Thymus (tissue), 14 donors: ENCODE measurements at places on chromosomes 6 and 20. TPM values are rescaled to one million over a fixed set of nuclear protein-coding genes. Genes with fewer than 3 reads are reported as not detected.
A peak's percentile ranks its signal among the peaks of the same experiment; 100 is the strongest.

FRK gene
- 0.98 TPM for polyA plus RNA-seq

ME1 gene
- 8.1 TPM for polyA plus RNA-seq

SNRPB2 gene
- 77.1 TPM for polyA plus RNA-seq

TXLNB gene
- polyA plus RNA-seq: 6.3 TPM

EYA2 gene
- polyA plus RNA-seq: 28.5 TPM

TP53INP2 gene
- 5.7 TPM for polyA plus RNA-seq

C6orf58 gene
- 0.25 TPM for polyA plus RNA-seq

CAGE1 gene
- polyA plus RNA-seq: 0.02 TPM

BHLHE23 gene
- polyA plus RNA-seq: 0.37 TPM

VGLL2 gene
- 0.07 TPM for polyA plus RNA-seq

CDK19 gene
- polyA plus RNA-seq: 15.4 TPM

SLA2 gene
- 6.8 TPM for polyA plus RNA-seq

DNA sequence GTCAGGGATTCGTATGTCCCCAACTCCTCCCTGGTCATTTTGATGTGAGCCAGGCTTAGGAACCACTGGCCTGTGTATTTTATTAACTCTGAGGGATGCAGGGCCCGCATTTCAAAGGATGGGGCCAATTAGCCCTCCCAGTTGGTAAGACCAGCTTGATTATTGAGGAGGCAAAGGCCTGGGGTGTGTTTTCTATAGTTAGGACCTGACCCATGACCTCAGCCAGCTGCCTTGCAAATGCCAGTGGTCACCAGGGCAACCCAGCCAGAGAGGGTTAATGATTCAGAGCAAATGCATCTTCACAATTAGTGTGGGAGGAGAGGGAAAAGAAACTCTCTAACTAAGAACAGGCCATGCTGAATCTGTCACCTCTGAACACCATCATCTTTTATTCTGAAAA, 835.4 kb downstream of the MAFB start:
- no peak for DNase-seq

GRCh38 chr6:125252891-125253290, 48.9 kb downstream of the HDDC2 start:
- no peak for DNase-seq

GRCh38 chr6:33590531-33591198, 10.6 kb upstream of the BAK1 start:
- no peak for DNase-seq

DNA sequence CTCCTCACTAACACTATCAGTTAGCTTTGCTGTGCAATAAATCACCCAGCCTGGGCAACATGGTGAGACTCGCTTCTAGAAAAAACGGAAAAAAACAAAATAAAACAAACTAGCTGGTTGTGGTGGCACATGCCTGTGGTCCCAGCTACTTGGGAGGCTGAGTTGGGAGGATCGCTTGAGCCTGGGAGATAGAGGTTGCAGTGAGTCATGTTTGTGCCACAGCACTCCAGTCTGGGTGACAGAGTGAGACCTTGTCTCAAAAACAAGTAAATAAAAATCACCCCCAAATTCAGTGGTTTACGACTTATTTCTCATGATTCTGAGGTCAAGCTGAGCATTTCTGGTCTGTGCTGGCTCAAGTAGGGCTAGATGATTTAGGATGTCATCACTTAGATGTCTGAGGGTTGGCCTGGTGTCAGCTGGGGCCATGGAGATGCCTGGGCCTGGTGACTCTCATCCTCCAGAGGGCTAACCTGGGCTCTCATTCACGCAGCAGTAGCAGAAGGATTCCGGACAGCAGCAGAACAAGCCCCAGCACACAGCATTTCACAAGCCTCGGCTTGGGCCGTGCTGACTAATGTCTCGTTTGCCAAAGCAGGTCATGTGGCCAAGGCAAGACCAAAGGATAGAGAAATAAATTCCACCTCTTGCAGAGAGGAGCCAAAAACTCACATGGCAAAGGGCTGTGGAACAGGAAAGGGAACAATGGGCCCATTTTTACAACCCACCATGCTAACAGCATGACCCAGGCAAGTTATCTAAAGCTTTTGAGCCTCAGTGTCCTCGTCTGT, 32.5 kb downstream of the MGME1 start:
- DNase-seq: no peak

GRCh38 chr20:33284284-33284683, 1.3 kb downstream of the BPIFB1 start:
- no peak for DNase-seq

DNA sequence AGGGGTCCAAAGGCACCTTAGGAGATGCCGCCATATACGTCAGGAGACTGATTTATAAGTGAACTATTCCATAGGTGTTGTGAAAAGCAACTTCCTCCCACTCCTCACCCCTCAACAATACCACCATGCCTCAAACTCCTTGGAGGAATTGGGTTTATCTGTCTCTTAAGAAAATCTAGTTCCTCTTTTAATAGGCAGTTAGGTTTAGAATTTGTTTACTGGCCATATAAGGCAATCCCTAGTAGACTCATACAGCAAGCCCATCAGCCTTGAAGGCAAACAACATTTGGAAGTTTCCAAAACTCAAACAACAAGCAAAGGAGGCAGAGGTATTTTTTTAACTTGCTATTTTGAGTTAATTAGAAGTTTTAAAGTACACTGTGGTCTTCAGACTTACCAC, 66.1 kb downstream of the PRND start:
- DNase-seq: no peak

DNA sequence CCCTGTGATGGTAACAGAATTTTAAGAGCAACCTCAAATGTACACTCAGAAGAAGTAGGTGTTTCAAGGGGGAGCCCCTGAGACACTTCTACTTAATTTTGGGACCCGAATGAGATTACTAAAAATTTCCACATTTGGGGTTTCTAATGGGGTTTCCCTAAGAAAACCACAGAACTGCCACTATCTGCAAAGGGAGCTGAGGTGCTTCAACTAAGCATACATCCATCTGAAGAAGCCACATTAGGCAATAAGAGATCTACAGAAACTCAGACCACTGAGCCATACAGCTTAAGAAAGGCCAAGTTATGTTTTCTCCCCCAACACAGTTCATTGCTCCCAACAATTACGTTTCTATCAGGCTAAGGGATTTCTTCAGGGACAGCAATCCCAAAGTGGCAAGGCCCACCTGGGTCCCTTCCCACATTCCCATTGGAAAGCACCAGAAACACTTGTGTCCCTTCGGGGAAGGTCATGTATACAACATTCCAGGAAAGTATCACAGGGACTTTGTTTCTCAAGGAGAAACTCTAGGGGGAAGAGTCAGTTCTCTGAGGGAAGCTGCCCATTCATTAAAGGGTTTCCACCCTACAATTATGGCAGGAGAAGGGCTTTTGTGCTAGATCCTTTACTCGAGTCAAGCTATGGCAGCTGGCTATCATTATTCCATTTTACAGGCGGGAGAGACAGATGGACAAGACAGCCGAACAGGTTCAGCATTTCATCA, 5.0 kb downstream of the BCL2L1 start:
- DNase-seq: no peak

- no peak for DNase-seq
Measured at GRCh38 chr6:112029045-112029822, 24.7 kb upstream of the CCN6 start.

DNA sequence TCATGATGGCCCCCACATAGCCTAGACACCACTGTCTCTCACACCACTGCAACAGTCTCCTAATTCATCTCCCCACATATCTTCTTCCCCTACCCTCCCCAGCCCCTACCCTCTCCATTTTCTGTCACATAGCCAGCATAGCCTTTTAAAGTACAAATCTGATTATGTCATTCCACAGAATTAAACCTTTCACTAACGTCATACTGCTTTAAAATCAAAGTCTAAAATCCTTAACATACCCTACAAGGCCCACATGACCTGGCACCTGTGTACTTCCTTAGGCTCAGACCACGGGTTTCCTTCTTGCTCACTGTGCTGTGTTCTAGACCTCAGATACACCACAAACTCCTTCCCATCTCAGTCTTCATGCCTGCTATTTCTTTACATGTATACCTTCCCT, 5.9 kb downstream of the OSTM1 start:
- peak; percentile 37 for DNase-seq

- DNase-seq: no peak
Measured at GRCh38 chr20:53922901-53923314, 147.5 kb downstream of the BCAS1 start.

DNA sequence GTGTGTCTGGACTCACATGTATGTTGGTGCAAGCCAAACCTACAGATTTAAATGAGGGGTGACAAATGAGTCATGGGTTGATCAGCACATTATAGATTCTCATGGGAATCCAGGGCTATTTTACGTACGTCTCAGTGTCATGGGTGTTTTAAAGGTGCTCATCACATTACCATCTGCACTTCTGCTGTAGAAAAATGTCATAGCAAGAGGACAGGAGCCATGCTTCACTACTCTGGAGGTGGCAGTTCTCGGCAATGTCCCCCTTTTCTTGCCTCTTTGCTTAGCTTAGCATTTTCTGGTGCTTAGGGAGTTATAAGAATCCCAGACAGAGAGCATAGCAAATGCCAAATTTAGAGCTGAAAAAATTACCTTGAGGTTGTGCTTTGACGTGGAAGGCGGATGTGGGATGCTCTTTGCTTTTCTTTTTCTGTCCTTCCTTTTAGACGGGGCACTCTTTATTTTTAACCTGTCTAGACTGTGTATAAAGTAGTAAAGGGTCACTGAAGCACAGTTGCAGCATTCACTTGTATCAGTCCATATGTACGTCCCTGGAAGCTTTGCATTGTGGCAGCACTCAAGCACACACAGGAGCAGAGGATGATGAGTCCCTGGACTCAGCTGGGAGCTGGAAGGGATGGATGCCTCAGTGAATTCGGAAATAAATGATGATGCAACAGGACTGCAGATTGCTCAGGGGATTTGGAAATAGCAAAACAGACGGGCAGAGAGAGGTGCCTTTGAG, 139.7 kb downstream of the SYNDIG1 start:
- no peak for DNase-seq

GRCh38 chr6:131073577-131073976, 10.5 kb upstream of the EPB41L2 start:
- no peak for DNase-seq

DNA sequence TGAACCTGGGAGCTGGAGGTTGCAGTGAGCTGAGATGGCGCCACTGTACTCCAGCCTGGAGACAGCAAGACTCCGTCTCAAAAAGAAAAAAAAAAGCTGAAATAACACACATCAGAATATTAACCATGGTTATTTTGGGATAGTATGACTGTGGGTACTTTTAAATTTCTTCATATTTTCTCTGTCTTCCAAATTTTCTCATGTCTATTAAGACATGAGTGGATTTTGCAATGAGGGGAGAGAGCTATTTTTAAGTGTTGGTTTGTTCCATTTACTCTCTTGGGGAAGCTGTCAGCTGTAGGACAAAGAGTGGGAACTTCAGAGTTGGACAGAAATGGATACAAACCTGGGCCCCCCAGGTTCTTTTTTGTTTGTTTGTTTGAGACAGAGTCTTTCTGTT, 10.3 kb downstream of the ADISSP start:
- DNase-seq: no peak

DNA sequence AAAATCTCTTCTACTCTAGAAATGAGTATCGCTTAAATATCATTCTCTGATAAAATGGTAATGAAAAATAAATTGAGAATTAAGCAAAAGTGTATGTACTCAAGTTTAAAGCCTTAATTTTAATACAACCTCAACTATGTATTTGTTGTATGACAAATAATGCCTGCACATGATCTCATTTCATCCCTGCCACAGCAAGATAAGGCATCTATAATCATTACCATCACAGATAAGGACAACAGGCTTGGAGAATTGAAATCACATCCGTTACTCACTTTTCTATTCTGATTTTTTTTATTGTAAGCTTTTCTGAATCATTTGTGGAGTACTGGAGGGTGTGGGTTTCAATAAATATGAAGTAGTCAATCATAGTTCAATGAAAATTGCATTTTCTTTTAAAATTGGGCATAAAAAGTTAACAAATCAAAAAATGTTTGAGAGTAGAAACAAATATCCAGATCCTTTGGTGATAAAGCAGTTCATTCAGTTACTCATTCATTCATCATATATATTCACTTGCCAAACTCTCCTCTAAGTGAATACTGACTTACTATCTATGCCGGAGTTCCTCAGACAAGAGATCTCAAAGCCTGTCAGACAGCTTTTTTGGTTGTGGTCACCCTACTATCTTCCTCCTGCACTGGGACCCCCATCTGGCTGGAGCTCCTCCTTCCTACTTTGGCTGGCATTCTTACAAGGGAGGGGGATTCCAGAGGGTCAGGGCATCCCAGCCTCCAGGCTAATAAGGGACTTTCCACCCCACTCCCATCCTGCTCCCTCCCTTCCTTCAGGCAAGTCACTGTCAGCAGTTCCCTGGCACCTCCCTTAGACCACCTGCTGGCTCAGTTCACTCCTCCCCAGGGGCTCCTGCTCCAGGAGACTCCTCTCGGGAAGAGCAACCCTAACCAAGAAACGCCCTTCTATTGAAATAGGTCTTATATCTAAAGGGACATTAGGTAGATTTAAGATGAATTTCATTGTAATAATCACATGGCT, 118.6 kb downstream of the OGFRL1 start:
- no peak for DNase-seq

DNA sequence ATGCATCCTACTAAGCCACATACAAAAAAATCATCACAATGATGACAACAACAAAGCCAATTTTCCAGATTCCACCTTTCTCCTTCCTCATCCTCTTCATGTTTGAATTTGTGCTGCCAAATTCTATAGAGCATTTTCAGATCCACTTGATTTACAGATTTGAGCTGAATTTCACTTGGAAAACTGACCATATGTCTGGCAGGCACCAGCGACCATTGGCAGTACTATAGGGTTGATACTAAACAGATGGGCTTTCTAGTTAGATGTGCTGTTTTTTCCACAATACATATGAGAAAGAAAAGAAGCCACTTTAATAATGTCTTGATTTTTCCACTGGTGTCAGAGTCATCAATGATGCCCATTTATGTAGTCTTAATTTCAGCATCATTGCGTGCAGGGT, 127.0 kb downstream of the PHACTR3 start:
- no peak for DNase-seq

- DNase-seq: no peak
Measured at GRCh38 chr6:12097791-12098190, 85.7 kb downstream of the HIVEP1 start.

DNA sequence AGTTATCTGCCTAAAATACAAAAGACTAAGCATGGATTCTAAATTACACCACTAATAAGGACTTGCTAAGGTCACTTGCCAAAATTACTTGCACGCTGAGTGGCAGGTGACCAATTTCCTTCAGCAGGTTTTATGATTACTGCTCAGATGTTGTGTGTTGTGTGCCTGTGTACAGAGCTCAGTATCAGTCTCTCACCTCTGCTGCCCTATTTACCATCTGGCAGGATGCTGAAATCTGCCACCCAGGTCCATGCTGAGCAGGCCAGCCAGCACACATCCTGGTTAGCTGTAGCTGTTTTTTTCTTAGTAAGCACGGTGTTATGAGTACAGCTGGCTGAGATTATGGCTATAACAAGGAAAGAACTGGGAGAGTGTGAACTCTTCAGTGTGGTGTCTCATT, 34.0 kb downstream of the ELOVL4 start:
- DNase-seq: no peak

GRCh38 chr6:13375360-13375878, 47.1 kb upstream of the TBC1D7 start:
- DNase-seq: no peak
